ENCODE measurements at places on chromosomes 6 and 20.
A peak's percentile ranks its signal among the peaks of the same experiment; 100 is the strongest.

DNA sequence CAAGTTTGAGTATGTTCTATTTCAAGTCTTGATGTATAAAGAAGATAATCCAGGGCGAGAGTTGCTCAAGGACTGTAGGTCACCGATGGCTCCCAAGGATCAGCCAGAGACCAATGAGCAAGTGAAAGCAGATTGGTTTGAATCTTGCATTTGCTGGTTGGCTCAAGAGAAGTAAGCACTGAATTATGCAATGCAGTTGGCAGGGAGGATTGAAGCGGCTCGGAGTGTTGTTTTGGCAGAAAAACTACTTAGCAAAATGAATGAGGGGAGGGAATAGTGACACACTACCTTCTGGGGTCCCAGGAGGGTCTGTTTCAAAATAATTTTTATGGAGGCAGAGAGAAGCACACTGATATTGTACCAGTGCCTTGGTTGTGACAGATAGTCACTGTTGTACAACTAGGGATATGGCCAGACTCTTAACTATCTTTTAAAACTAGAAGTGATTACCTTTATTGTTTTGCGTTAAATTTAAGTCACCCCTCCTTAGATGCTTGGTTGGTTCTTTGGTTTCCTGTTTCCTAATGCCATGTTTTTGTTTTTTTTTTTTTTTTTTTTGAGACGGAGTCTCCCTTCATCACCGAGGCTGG is 15.7 kb downstream of the SASH1 start:
- peak; percentile 79 for DNase-seq

- no peak for DNase-seq
These were observed 21.5 kb upstream of the SPTLC3 start for GRCh38 chr20:12987261-12987660.

- no peak for DNase-seq
These were observed 69.9 kb upstream of the MYLIP start for GRCh38 chr6:16058929-16059345.

DNA sequence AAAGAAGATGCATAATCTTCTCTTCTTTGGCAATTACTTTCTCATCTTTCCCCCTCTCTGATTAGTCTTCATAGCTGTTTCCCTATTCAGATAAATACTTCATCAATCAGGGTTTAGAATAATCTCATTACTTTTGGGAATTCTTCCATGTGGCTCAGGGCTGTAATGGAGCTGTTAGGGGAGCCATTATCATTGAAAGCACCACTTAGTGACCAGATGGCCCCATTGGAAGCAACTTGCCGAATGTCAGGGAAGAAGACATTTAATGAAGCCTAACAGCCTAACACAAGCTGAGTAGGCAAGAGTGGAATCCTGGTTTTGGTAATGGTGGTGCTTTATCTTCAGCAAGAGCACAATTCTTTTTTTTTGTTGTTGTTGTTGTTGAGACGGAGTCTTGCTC is 45.0 kb downstream of the TIAM2 start:
- DNase-seq, result no peak

DNA sequence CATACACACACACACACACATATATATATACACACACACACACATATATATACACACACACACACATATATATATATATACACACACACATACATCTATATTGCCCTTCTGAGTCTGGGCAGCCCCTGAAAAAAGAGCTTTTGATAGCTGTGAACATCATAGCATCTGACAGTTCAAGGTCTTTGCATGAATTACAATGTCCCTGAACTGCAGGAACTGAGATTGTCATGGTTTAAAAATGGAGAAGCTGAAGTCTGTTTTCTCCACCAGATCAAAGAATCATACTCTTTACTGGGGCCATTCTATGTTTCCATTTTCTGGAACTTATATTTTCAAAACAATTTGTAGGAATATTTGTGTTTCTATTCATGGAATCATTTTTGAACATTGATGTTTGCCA is 189.8 kb downstream of the ZDHHC14 start:
- DNase-seq, result no peak

DNA sequence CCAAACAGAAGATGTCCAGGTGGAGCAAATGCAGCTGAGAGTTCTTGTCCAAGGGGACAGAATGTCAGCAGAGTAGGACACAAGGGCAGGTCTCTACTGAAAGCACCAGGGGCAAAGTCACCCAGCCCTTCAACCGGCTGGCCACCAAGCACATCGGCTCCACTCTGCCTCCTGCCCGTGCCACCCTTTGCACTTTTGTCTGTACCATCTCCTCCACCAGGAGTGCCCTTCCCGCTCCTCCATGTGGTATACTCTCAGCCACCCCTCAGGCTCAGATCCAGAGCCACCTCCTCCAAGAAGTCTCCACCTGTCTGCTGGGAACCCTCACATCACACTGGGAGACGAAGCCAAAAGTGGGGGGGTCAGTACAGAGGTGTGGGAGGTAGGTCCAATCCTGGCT is 4.1 kb upstream of the HSPA12B start:
- DNase-seq, result no peak

DNA sequence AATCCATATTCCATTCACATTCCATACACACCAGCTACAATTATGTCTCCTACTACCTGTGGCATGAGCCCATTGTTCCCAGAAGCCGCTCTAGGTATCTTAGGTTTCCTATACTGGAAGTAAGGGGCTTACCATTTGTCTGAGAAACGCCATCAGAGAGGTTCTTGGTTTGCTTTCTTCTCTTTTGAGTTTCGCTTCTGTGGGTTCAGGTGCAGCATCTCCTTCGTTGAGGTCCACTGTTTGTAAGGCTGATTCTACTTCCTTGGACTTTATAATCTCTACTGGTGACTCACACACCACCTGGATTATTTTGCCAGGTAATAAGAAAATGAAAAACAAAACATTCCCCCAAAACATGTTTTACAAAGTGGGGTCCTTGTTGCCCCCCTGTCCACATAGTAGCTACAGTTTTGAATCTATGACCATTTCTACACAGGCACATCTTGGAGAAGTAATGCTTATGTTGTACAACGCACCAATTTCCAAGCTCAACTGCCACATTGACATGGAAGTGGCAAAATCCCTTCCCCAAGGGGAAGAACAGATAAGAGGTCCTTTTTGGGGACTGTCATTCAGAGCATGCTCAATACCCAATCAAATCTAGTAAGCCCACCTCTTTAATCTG is 103.5 kb downstream of the BCAS1 start:
- DNase-seq, result no peak

- no peak for DNase-seq
These were observed 365.2 kb downstream of the SYNE1 start for GRCh38 chr6:152271776-152272464.

DNA sequence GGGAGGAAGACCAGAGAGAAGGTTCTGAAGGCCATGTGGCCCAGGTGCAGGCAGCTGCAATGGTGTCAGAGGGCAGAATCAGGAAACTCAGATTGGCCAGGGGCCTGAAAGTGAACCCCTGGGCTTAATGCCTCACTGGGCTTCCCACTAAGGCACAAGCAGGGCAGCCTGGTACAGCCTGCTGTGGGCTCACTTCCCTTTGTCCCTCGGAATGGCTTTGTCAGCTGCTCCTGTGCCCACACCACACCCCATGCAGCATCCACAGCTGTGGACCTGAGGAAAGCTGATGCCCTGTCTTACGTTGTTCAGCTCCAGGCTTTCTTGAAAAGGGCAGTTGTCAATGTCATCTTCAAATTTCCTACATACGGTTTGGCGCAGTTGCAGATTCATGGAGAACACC is 2.4 kb downstream of the CST9 start:
- no peak for DNase-seq

DNA sequence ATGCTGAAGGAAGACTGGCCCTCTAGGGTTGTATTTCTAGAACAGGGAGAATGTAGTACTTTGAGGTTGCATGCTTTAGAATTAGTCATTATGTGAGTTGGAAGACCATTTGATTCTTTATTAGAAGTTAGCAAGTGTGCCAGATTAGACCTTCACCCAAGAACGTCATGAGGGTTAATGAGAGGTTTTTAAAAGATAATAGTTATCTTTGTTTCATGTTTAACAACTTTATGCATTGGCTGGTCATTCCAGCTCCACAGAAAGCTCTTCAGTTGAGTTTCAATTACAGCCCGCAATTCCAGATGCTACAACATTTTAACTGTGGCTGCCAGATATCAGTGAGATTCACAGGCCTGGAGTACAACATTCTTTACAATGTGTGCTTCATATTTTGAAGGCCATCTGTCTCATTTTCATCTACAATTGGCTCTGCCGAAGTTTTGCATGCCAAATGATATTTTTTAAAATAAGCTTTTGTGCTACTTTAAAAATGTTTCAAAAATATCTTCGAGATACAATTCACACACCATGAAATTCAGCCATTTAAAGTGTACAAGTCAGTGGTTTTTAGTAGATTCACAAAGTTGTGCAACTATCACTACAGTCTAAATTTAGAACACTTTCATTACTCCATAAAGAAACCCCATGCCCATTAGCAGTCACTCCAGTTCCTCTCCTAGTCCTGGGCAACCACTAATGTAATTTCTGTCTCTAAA is 61.1 kb upstream of the FBXO30 start:
- no peak for DNase-seq

DNA sequence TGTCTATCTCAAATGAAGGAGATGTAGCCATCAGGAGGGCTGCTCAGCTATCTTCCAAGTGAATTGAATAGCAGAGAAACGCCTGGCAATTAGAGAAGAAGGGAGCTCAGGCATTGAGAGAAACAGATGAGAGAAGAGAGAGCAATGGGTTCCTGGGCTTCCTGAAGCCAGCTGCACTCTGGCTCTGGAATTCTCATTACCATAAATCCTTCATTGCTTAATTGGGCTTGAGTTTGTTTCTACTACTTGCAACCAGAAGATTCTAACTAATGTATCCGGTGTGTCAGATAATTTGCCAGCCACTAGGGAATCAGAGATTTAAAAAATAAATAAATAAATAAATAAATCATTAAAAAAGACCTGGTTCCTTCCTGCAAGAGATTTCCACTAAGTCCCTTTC is 25.0 kb upstream of the CDKAL1 start:
- no peak for DNase-seq

- DNase-seq, result no peak
These were observed 116.2 kb upstream of the JAG1 start for GRCh38 chr20:10790013-10790412.

DNA sequence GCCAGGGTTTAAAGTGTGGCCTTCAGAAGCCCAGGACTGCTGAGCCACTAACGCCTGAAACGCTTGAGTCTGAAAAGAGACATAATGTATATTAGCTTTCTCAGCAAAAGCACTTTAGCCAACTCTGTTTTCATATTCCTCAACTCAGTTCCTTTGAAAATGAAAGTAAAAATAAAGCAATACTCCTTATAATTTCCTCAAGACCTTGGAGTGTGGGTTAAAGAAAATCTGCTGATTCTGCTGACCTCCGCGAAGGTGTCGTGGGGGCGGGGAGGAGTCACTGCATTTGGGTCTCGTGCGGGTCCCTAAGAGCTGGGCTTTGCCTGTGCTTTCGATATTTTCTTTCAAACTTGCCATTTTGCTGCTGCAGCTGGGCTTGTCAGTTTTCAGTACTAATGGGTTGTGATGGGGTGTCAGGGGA is 142.2 kb upstream of the ARID1B start:
- DNase-seq, result peak; percentile 63

DNA sequence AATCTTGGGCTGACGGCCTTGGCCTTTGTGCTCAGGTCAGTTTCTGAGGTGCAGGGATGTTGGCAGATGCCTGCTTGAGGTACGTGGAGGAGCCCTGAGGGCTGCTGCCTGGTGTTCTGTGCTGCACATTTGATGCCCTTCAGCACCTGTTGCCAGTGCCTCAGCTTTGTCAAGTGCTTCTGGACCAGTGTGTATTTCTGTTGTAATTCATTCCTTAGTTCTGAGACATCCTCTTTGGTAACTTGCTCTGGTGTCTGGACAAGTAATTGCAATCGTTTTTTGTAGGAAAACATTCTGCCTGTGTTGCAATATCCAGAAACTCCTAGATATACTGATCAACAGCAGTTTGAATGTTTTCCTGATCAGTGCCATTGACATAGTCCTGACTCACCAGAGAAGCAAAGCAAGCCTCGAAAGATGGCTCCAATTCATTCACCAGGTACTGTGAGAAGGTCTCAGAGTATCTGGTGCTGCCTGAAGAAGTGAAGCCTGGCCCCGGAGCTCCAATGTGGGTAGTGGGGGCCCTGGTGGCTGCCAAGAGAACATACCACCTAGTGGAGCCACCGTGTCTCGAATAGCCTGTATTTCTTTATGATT is 26.7 kb downstream of the ZNF337 start:
- no peak for DNase-seq

DNA sequence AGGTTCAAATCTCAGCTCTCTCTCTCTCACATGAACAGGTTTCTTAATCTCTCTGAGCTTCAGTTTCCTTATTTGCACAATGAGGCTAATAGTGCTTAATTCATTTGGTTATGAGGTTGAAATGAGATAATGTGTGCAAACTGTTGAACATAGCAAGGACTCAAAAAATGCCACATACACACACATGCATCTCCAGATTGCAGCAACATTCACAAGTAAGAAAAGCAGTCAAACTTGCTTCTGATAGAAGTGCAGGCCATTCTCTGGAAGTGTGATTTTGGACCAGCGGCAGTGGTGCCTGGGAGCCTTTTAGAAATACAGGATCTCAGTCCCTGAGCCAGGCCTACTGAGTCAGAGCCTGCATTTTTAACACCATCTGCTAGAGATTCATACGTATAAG is 25.7 kb downstream of the GSTA4 start:
- DNase-seq, result no peak

DNA sequence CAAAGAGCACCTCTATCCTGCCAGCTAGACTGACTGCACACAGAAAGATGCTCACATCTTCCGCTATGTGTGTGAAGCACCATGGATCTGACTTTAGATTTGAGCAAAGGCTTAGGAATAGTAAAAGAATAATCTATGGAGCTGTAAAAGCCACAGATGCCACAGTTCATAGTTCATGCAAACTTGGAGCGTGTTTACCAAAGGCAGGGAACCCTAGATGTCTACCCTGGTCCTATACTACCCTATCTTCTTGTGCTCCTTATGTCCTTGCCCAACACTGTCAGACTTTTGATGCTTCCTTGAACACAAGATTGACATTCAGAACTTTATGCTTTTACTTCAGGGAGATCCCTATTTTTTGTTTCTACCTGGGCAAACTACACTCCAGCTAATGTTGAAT is 39.2 kb downstream of the SPACA1 start:
- no peak for DNase-seq

DNA sequence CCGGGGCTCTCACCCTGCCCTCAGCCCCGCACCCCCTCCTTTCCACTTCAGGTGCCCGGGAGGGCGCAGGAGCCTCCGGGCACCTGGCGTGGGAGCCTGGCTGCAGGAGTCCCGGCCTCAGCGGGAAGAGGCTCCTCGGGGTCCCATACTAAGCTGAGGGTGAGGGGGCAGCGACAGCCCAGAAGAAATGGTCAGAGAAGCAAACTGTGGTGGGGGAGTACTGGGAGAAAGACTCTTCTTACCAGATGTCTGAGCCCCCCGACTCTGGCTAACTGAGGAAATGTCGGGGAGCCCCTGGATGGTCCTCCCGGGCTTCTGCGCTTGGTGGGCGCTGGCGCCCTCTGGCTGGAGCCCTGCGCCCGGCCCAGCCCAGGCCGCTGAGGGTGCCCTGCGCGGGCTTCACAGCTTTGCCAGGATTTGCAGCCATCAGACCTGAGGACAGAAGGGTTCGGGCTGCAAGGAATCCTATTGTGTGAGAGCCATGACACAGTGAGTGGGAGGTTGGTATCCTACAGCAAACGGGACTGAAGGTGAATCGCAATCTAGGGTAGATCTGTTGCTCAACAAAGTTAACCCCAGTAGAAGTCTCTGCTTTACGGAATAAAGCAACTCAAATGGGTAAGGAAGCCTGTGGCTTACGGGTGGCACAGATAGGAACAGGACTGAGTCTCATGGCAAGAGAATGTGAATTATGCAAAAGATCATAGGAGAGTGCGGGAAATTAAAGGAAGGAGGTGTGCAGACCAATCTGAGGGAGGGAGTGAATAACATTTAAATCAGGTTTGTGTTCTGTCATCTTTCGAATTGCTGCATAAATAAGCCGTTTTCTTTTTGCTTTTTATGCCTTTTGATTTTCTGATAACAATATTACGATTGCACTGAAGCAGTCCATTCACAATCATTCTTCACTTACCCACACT is 639 bp upstream of the RCAN2 start:
- peak; percentile 43 for DNase-seq
